A549 treated with dexamethasone at 1 μM for 4 hours (cell line): ENCODE measurements at places on chromosomes 1 and 21. TPM values are rescaled to one million over a fixed set of nuclear protein-coding genes. Genes with fewer than 3 reads are reported as not detected.

Gene PTGER3
- 0.02 TPM in 1 of 5 replicates, not detected in the others for total RNA-seq

Gene KRTAP13-2
- 0.09 TPM in 1 of 5 replicates, not detected in the others for total RNA-seq

Gene ARL8A
- 44.8 to 60.7 TPM (median 52.4 TPM) in 5 replicates for total RNA-seq

Gene RWDD3
- total RNA-seq = 8.5 to 11.2 TPM (median 9.9 TPM) in 5 replicates

Gene KRTAP10-2
- not detected in 5 replicates for total RNA-seq

Gene NEXN
- 7.1 to 11.9 TPM (median 9.8 TPM) in 5 replicates for total RNA-seq

Gene PTPN22
- 0.19 TPM in 1 of 5 replicates, not detected in the others for total RNA-seq

Gene OLFML3
- 3.4 to 4.1 TPM (median 4.1 TPM) in 5 replicates for total RNA-seq

Gene TMEM240
- 0.20 to 0.52 TPM (median 0.37 TPM) in 5 replicates for total RNA-seq

Gene SPATA21
- 0.04 to 0.12 TPM (median 0.04 TPM) in 3 of 5 replicates, not detected in the others for total RNA-seq

Gene VWA1
- 4.2 to 13.3 TPM (median 12.5 TPM) in 5 replicates for total RNA-seq

Gene CYP4A11
- not detected in 5 replicates for total RNA-seq

Gene RNF186
- not detected in 5 replicates for total RNA-seq

Gene SPRR1B
- not detected in 5 replicates for total RNA-seq

Gene MCOLN3
- total RNA-seq = 2.8 to 3.8 TPM (median 3.4 TPM) in 5 replicates

Gene SLC5A9
- total RNA-seq = 0.03 to 0.07 TPM (median 0.05 TPM) in 3 of 5 replicates, not detected in the others

Gene ATP5PO
- 125 to 143 TPM (median 137 TPM) in 5 replicates for total RNA-seq

Gene PMVK
- 41.4 to 44.4 TPM (median 42.1 TPM) in 5 replicates for total RNA-seq

Gene FAM151A
- total RNA-seq = 0.14 to 0.43 TPM (median 0.29 TPM) in 5 replicates

Gene CSF3R
- not detected in 5 replicates for total RNA-seq

Gene TRAF3IP3
- total RNA-seq = not detected in 5 replicates

Gene WDR4
- 20.1 to 28.7 TPM (median 27.3 TPM) in 5 replicates for total RNA-seq

Gene PRR9
- 0.10 TPM in 1 of 5 replicates, not detected in the others for total RNA-seq

Gene BCL10
- 12.2 to 16.0 TPM (median 14.7 TPM) in 5 replicates for total RNA-seq

Gene LRRN2
- total RNA-seq = 9.6 to 13.7 TPM (median 11.8 TPM) in 5 replicates

Gene NMNAT2
- 0.43 to 0.94 TPM (median 0.67 TPM) in 5 replicates for total RNA-seq

Gene SLC35F3
- total RNA-seq = 3.6 to 5.2 TPM (median 4.9 TPM) in 5 replicates

Gene NFASC
- 0.70 to 1.3 TPM (median 1.1 TPM) in 5 replicates for total RNA-seq

Gene CFAP45
- 0.53 to 0.80 TPM (median 0.75 TPM) in 5 replicates for total RNA-seq

Gene TMPRSS3
- total RNA-seq = 0.09 to 0.53 TPM (median 0.21 TPM) in 5 replicates

Gene CD1E
- total RNA-seq = not detected in 5 replicates

Gene IGSF3
- 13.2 to 19.3 TPM (median 18.6 TPM) in 5 replicates for total RNA-seq

Gene RHCE
- 0.09 TPM in 1 of 5 replicates, not detected in the others for total RNA-seq

Gene FCRL5
- not detected in 5 replicates for total RNA-seq

Gene LIPI
- total RNA-seq = not detected in 5 replicates

Gene KAZN
- total RNA-seq = 2.9 to 4.7 TPM (median 3.8 TPM) in 5 replicates

Gene SELL
- total RNA-seq = 0.08 to 0.26 TPM (median 0.20 TPM) in 5 replicates

Gene ABCD3
- total RNA-seq = 21.4 to 30.7 TPM (median 26.1 TPM) in 5 replicates

Gene NHLH1
- 0.33 to 0.83 TPM (median 0.44 TPM) in 5 replicates for total RNA-seq

Gene PLK3
- total RNA-seq = 10.7 to 15.3 TPM (median 15.2 TPM) in 5 replicates
